Regular cardiac myocyte (primary cell): ENCODE measurements at places on chromosomes 7 and 10. TPM values are rescaled to one million over a fixed set of nuclear protein-coding genes. Genes with fewer than 3 reads are reported as not detected.

GARIN1A gene
- 0.28 and 0.38 TPM in 2 replicates for total RNA-seq

BAMBI gene
- 8.6 and 35.5 TPM in 2 replicates for total RNA-seq

PTN gene
- total RNA-seq, result 6.8 and 8.2 TPM in 2 replicates

POLR2J2 gene
- total RNA-seq, result 0.85 and 1.7 TPM in 2 replicates

SKIDA1 gene
- total RNA-seq, result 0.56 and 0.58 TPM in 2 replicates

COL17A1 gene
- total RNA-seq, result 0.56 and 1.2 TPM in 2 replicates

SLC18A3 gene
- total RNA-seq, result under 0.01 TPM in 1 of 2 replicates, not detected in the other

ERVW-1 gene
- total RNA-seq, result not detected in 2 replicates

AKR1C1 gene
- total RNA-seq, result 69.3 and 122 TPM in 2 replicates

LRIT1 gene
- total RNA-seq, result not detected in 2 replicates

CUBN gene
- total RNA-seq, result 0.56 and 0.77 TPM in 2 replicates

PON1 gene
- not detected in 2 replicates for total RNA-seq

CSTF2T gene
- 14.1 and 30.7 TPM in 2 replicates for total RNA-seq

PRSS37 gene
- total RNA-seq, result not detected in 2 replicates

KLLN gene
- 0.58 and 0.85 TPM in 2 replicates for total RNA-seq

TAS2R3 gene
- 0.38 and 1.7 TPM in 2 replicates for total RNA-seq

SFRP4 gene
- 12.3 and 235 TPM in 2 replicates for total RNA-seq

PNLIP gene
- total RNA-seq, result not detected in 2 replicates

PNLIPRP3 gene
- not detected in 2 replicates for total RNA-seq

STEAP1 gene
- total RNA-seq, result 32.2 and 64.8 TPM in 2 replicates

ARMH3 gene
- 6.2 and 13.0 TPM in 2 replicates for total RNA-seq

PAPOLB gene
- total RNA-seq, result 0.19 and 0.28 TPM in 2 replicates

DENND2A gene
- 0.96 and 11.3 TPM in 2 replicates for total RNA-seq

TCF7L2 gene
- 1.2 and 1.7 TPM in 2 replicates for total RNA-seq

FAM180A gene
- 3.1 and 21.5 TPM in 2 replicates for total RNA-seq

CHN2 gene
- 0.19 and 4.2 TPM in 2 replicates for total RNA-seq

HOXA11 gene
- total RNA-seq, result under 0.01 TPM in 1 of 2 replicates, not detected in the other

GLCCI1 gene
- 2.9 and 8.5 TPM in 2 replicates for total RNA-seq
